Activated naive CD4-positive, alpha-beta T cell treated with anti-CD3 and anti-CD28 coated beads, Interleukin-2, amount 50 U/mL, for 72 hours (primary cell): ENCODE measurements at places on chromosomes 6 and 20. TPM values are rescaled to one million over a fixed set of nuclear protein-coding genes. Genes with fewer than 3 reads are reported as not detected.
A peak's percentile ranks its signal among the peaks of the same experiment; 100 is the strongest.

GRCh38 chr6:15628499-15629131 is 34.2 kb downstream of the DTNBP1 start:
- DNase-seq = peak; percentile 49

GRCh38 chr20:47762699-47763268 is 22.5 kb downstream of the SULF2 start:
- DNase-seq = no peak

DNA sequence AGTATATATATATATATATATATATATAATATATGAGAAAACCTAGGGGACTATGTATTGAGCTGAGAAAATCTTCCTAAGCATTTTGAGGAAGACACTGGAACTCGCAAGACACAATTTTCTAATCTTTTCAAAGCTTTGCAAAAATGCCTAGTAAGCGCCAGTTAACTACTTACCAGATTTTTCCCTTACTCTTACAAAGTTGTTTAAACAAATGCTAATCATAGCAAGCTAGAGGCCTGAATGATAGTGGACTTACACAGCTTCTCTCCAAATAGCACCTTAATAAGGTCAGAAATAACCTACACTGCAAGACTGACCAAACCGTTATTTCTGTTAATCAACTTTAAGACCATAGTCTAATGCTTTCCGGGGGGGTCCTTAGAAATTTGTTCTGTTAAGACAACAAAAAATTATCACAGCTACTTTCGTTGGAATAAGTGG is 56.1 kb upstream of the HFE start:
- no peak for DNase-seq

GRCh38 chr20:32626859-32627636 is 41.9 kb upstream of the NOL4L start:
- no peak for DNase-seq

GRCh38 chr20:38830356-38830755 is 24.9 kb downstream of the PPP1R16B start:
- DNase-seq = no peak

Gene SSTR4
- total RNA-seq = not detected

- no peak for DNase-seq
Observed at GRCh38 chr20:57292611-57293010, 26.2 kb upstream of the BMP7 start.

- DNase-seq = no peak
Observed at GRCh38 chr20:12961725-12962124, 47.0 kb upstream of the SPTLC3 start.

GRCh38 chr6:161033667-161034066 is 42.1 kb downstream of the MAP3K4 start:
- DNase-seq = no peak

Gene F13A1
- total RNA-seq = not detected

Gene HSF2
- 34.6 TPM for total RNA-seq

Gene APOM
- total RNA-seq = 2.6 TPM
